Esophagus muscularis mucosa (tissue), 4 donors: ENCODE measurements at places on chromosomes 5 and 9.

GRCh38 chr9:34341659-34342295 lies 12.4 kb downstream of the NUDT2 start:
- DNase-seq, result no peak

DNA sequence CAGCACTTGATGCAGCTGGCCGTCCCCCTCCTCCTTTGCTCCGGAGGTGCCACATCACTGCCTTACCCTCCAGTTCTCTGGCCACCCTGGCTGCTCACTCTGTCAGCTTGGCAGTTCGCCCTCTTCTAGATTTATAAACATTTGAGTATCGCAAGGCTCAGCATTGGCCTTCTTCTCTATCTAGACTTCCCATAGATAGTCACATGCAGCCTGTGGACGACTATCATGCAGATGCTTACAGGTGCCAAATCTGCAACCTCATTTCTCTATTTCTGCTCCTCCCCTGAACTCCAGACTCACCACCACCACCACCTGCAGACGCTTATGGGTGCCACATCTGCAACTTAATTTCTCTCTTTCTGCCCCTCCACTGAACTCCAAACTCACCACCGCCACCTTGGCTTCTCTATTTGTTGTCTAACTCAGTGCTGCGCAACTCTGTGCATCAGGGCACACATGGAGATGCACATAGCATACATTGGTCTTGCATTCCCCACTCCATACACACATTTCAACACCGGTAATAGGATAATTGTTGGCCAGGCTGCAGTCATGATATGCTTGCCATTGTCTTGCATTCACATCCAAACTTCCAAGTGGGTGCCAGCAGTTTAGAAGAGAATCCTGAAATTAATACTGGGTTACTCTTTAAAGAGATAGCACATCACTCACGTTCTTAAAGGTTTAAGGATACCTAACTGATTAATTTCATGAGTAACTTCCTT lies 1.9 kb upstream of the DAP start:
- no peak for DNase-seq

DNA sequence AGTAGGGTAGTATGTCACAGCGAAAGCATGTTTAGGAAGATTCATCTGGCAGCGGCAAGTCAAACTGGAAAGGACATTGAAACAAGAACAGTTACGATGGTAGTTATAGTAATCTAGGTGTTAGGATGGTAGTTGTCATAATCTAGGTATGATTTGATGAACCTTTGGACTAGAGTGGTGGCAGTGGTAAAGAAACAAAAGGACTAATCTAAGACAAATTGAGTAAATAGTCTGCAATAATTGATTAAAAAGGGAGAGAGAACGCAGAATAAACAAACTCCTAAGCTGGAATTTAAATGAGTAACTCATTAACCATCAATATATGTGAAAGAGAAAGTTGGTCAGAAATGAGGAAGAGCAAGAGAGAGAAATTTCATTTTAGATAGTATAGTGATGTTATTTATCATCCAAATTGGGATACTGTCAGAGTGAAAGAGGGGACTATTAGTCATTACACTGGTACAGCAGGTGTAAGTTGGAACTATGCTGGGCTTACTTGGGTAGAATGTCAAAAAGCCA lies 56.8 kb downstream of the MTREX start:
- DNase-seq, result no peak

GRCh38 chr9:110115341-110115820 lies 92.6 kb downstream of the C9orf152 start:
- DNase-seq, result no peak

DNA sequence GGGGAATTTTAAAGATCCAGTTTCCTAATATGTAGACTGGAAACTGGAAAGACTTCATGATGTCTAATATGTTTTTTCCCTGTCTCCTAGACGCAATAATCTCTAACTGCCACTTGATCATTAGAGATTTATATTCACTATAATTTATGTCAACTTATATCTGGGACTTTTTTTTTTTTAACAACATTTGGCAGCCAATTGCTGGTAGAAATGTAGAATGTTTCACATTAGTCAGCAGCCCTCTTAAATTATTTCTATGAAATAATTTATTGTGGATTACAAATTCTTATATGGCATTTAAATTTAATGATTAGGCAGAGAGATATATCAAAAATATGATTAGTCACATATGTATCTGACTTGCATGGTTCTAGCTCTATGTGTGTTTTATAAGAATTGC lies 48.2 kb downstream of the TMEM174 start:
- DNase-seq, result no peak

- DNase-seq, result no peak
These were observed 106.7 kb upstream of the OSMR start for GRCh38 chr5:38739011-38739704.

- DNase-seq, result no peak
These were observed 60.7 kb downstream of the NDST1 start for GRCh38 chr5:150568663-150569062.
